Neural crest cell (in vitro differentiated cells): ENCODE measurements at places on chromosomes 3 and 15. TPM values are rescaled to one million over a fixed set of nuclear protein-coding genes. Genes with fewer than 3 reads are reported as not detected.

DNA sequence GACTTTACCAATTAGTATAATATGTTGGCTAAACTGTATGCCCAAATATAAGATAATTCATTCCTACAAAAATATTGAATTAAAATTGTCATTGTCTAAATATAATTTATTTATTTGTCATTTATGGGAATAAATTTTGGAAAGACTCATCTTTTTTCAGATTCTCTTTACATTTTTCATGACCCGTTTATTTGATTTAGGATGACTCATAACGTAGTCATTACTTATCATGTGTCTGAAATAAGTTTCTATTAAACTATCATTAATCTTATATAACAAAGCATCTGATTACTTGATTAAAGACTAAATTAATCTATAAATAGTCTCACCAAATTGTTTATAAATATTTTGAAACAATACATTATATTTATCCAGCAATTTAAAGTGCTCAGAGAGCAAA, 516.6 kb downstream of the CADM2 start:
- DNase-seq = no peak

DNA sequence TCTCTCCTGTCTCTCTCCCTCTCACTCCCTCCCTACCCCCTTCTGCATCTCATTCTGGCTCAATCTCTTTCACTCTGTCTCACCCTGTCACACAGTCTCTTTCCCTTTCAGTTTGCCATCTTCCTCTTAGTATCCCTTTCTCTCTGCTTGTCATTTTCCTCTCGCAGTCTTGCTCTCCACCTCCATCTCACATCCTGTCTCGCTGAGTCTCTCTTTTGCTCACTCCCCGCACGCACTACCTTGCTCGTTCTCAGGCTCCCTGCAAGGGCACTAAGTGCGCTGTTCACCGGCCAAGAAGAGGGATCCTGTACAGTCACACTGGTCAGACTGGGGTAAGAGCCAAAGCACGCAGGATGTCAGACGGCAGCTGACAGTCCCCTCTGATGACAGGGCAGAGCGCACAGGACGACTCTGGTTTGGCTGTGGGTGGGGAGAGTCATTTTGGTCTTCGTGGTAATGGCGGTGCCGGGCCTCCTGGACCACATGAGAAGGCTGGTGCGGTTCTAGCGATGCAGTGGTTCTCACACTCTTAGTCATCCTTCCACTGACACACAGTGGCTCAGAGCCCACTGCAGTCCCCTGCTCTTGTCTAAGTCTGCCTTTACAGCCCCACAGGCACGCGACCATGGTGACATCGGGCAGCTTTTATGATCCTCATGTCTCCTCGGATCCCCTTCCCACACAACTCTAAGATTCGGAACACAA, 356.8 kb downstream of the FOXP1 start:
- no peak for DNase-seq

DNA sequence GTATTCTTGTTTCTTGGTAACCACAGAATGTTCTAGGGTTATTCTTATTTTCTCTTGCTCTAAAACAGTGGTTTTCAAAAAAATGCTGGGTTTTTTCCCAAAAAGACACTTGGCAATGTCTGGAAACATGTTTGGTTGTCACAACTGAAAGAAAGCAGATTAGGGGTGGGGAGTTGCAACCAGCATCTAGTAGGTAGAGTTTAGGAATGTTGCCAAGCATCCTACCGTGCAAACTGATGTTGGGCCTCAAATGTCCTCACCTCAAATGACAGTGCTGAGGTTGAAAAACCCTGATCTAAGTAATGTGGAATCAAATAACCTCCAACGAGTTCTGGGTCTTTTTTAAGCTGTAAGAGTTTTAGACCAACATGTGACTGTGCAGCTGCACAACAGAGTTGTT, 270.5 kb upstream of the STT3B start:
- no peak for DNase-seq

DNA sequence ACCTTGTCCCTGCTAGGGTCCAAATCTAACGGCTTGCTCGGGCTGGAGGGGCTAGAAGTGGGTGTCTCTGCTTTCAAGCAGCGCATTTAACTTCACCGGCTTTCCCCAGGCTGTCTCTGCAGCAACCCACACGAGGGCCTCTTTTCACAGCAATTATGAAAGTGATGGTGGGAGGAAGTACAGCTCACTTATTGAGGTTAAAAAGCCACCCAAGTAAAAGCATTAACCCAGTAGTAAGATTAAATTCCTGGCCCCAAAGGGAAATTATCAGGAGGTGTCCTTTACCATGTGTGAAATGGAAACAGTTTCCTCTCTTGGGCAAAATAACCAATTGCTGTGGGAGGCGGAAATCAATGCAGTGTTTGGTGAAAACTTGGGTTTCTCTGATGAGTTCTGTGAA, 41.1 kb downstream of the NGRN start:
- no peak for DNase-seq

DNA sequence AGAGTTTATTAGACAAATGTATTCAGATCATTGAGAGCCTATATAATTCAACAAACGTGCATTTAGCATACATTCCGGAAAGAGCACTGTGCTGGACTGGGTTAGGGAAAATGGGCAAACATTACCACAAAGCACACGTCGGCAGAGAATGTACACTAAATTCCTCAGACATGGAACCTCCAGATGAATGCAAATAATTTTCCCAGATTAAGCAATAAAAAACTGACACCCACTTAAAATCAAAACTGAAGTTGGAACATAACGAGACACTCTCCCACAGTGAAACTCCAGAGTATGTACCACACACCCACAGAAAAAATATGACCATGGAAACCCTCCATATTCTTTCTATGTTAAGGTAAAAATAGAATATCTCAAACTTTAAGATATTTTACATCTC, 4.8 kb downstream of the SECISBP2L start:
- no peak for DNase-seq

GRCh38 chr3:42438758-42439157, 28.3 kb upstream of the LYZL4 start:
- DNase-seq = no peak

DNA sequence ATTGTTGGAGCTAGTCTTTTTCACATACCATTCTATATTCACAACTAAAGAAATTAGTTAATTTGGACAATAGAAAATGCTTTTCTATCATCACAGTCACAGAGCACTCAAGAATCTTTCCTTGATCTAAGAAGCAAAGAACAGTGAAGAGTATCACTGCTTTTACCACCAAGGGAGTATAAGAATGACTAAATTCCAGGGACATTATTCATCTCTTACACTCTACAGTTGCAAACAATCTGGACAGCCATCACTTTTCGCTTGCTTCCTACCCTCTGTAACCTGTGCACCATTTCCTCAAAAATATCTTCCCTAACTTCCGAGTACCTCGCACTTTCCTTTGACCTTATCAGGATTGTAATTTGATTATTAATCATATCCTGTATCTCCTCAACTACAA, 359.5 kb upstream of the TMCO5A start:
- no peak for DNase-seq

GRCh38 chr15:74825866-74826265, 561 bp upstream of the CPLX3 start:
- DNase-seq = no peak

HES1 gene
- total RNA-seq = 32.6 and 36.2 TPM in 2 replicates

DNA sequence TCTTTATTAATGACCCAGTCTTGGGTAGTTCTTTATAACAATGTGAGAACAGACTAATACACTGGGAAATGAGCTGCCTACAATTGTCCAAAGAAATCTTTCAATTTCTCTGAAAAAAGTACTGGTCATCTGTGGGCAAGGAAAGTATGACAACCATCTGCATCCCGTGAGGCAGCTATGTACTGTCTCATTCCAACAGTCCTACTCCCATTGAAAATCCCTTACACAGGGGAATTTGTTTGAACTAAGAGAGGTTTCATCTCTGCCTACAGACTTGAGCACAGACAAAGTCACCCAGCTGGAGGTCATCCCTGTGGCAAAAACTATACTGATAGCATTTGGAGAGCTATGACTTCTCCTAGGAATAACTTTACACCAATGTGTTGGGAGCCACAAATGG, 27.1 kb downstream of the SHC4 start:
- no peak for DNase-seq

- DNase-seq = peak; percentile 53
Measured at GRCh38 chr15:70098461-70099166, 897 bp upstream of the TLE3 start.

DNA sequence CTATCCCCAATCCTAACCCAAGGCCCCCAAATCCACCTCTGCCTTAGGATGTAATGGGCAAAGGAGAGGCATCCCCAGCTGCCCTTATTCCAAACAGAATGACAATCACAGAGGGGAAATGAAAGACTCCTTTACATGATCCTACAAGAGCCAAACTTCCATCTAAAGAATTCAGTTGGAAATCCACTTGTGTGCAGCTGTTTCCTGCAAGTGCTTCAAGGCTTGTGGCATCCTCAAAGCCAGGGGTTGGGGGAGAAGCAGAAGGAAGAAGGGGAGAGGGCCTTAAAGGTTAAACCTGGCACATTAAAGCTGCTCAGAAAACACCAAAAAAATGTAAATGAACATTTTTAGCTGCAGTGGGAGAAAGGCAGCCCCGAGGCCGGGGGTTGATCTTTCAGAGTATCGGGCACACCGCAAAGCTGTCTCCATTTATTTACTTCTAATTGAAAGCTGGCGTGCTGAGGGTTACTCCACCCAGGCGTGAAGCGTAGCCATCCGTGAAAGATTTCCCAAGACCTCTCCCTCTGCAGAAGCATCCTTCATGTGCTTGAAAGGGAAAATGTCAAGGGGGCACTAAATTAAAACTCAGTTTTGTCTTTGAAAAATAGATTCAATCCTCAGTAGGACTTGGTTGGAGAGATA, 217.8 kb downstream of the SHQ1 start:
- DNase-seq = no peak

DNA sequence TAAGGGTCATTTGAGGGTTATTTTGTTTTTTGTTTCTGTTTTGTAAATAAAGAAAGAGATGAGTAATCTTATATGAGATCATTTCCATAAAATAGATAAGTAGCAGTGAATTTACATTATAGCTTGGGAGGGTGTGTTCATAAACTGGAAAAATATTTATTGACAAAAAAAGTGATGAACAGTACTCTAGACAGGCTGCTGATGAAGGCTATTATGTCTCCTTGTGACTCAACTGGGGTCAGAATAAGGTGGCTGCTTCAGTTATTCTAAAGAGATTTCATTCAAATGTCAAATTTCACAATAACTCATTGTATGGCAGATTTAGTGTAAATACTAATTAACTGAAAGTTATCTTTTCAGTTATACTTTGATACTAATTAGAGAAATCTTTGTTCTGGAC, 251.1 kb upstream of the CMC1 start:
- DNase-seq = no peak
